ENCODE measurements at places on chromosomes 11 and 22.
A peak's percentile ranks its signal among the peaks of the same experiment; 100 is the strongest.

DNA sequence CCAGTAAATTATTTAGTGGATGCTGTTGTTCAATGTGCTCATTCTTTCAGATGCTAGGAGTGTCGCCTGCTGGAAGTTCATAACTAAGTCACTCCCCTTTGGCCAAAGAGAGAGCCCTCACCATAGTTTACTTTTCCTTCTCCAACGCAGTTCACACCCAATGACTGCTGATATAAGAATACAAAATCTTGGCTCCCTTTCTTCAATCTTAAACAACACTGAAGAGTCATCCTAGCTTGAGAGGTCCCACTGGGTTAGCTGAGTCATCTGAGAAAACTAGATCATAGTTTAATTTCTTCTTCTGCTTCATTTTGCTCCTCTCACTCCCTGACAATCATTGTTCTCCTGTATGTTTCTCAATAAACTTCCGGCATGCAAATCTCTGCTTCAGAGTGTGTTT lies 5.4 kb upstream of the OR52L1 start:
- DNase-seq: no peak

GRCh38 chr11:113578715-113579250 lies 103.6 kb upstream of the DRD2 start:
- no peak for DNase-seq

DNA sequence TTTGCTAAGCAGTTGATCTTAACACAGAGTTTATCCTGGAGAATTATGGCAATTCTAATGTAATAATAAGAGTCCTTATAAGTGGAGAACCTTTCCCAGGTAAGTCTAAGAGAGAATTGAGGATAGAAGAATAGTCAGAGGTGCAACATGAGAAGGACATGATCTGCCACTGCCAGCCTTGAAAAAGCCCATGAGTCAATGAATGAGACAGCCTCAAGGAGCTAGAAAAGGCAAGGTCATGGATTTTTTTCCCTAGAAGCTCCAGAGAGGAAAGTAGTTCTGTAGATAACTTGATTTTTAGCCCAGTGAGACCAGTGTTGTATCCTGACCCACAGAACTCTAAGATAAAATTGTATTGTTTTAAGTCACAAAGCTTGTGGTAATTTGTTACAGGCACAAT lies 16.9 kb downstream of the MS4A6A start:
- no peak for DNase-seq

GRCh38 chr11:3101921-3102640 lies 44.9 kb upstream of the CARS1 start:
- no peak for DNase-seq

GRCh38 chr22:43921370-43921769 lies 2.2 kb upstream of the PNPLA3 start:
- DNase-seq: no peak

- no peak for DNase-seq
Measured at GRCh38 chr11:98572941-98573340, 447.8 kb upstream of the CNTN5 start.

GRCh38 chr22:29306175-29306834 lies at the start of gene GAS2L1:
TSS of gene GAS2L1 (plus strand) at chr22:29306650. CDS start at chr22:29308106, 1,456 bp downstream.
- peak; percentile 55 for DNase-seq

GRCh38 chr22:45129703-45130524 lies 33.8 kb upstream of the NUP50 start:
- no peak for DNase-seq

GRCh38 chr22:40661671-40662070 lies 17.6 kb upstream of the MCHR1 start:
- no peak for DNase-seq

Data from NCI-H1930 (cell line).